ENCODE measurements at places on chromosomes 1 and 21.

- DNase-seq = no peak
Measured at GRCh38 chr1:25675729-25676476, 59.3 kb downstream of the MAN1C1 start.

GRCh38 chr1:248834343-248834940 is 3.6 kb upstream of the ZNF672 start:
- no peak for DNase-seq

GRCh38 chr1:204560590-204561150 is 44.5 kb downstream of the MDM4 start:
- DNase-seq = no peak

DNA sequence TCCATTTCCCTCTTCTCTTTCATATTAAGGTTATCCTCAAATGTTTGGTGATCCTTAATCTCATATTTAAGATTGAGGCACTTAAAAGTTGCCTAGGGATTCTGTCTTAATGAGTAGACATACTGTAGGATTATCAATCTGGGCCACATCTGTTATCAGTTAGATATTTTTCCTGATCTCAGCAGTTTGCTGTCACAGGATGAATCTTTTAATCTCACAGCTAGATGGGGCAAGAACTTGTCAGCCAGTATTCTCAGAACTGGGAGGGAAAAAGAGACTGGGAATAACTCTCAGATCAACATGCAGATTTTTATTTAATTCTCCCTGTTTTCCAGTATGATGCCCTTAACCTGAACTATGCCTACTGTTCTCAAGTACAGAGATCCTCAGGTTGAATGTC is 14.0 kb downstream of the ZNF644 start:
- no peak for DNase-seq

DNA sequence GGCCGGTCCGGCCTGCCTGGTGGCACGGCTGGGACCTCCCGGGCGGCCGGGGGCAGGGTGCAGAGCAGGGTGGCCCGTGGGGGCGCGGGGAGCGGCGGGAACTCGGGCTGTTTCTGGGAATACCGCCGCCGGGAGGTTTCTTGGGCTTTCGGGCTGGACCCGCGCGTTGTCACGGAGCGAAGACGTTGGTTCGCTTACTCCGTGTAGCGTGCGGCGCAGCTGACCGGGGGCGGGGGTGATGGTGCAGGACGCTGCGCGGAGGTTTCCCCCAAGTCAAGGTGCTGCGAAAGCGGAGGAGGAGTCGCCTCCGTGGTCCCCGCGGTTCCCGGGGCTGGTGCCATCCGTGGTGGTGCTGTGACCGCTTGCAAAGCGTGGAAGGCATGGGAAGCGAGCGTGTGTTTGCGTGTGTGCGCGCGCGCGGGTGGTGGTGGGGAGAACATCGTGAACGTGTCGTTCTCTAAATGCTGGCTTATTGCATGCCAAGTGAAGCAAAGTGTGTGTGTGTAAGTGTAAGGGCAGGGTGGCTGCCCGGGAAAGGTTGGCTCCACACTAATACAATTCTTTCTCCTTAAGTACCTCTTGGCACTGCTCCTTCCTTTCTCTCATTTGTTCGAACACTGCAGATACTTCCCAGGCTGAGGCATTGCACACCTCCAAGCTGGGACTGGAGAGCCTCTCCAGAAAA is 1.1 kb downstream of the RYR2 start:
- no peak for DNase-seq

- DNase-seq = no peak
Measured at GRCh38 chr1:32771561-32772280, 45.4 kb downstream of the YARS1 start.

GRCh38 chr21:31576428-31576827 is 83.1 kb upstream of the SOD1 start:
- no peak for DNase-seq

GRCh38 chr1:89407360-89407759 is 43.5 kb downstream of the GBP6 start:
- DNase-seq = no peak

GRCh38 chr21:42193131-42193671 is 25.7 kb upstream of the ABCG1 start:
- peak; percentile 87 for DNase-seq

DNA sequence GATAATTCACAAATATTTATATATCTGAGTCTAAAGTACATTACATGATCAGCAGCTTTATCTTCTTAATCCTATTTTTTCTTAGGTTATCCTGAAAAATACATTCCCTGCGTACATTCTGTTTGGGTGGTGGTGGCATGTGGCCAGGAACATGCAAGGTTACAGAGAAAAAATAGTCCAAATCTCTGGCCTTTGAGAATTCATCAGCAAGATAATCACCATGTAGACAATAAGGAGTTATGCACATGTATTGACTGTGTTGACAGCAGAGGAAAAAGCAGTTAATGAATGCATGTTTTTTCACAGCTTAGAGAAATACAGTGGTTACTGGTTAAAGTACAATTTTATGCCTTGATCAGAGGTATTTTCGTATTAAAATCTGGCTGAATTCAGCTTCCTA is 49.0 kb downstream of the ABCA4 start:
- DNase-seq = no peak

DNA sequence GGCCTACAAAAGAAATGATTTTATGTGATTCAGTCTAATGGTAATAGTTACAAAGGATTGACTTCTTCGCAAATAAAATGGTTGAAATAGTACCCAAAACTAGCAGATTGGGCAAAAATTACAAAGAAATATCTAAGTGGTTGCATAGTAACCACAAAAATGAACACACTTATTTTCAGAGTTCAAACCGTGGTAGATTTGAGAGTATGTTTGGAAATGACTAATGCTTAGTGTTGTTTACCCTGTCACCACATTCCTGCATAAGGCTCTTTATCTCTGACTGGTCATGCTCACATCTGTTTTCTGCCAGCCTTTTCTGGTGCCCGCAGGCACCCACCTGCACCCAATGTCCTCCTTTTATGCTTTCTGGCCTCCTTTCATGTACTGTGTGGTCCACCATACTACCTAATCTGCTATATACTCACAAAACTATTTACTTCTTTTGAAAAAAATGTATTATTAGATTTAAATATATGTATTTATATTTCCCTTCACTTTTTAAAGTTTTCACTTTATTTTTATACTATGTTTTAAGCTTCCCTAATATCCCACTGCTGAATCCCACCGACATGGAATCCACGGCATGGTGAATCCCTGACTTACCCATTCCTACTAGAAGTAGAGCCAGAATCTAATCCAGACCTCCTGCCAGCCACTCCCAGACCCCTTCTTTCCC is 30.3 kb downstream of the PTPRC start:
- DNase-seq = no peak

- DNase-seq = no peak
Measured at GRCh38 chr1:246020211-246020954, 486.7 kb downstream of the SMYD3 start.

- no peak for DNase-seq
Measured at GRCh38 chr21:39016740-39017315, 166.4 kb downstream of the PSMG1 start.

- DNase-seq = no peak
Measured at GRCh38 chr1:57910782-57911181, 486.9 kb upstream of the DAB1 start.

DNA sequence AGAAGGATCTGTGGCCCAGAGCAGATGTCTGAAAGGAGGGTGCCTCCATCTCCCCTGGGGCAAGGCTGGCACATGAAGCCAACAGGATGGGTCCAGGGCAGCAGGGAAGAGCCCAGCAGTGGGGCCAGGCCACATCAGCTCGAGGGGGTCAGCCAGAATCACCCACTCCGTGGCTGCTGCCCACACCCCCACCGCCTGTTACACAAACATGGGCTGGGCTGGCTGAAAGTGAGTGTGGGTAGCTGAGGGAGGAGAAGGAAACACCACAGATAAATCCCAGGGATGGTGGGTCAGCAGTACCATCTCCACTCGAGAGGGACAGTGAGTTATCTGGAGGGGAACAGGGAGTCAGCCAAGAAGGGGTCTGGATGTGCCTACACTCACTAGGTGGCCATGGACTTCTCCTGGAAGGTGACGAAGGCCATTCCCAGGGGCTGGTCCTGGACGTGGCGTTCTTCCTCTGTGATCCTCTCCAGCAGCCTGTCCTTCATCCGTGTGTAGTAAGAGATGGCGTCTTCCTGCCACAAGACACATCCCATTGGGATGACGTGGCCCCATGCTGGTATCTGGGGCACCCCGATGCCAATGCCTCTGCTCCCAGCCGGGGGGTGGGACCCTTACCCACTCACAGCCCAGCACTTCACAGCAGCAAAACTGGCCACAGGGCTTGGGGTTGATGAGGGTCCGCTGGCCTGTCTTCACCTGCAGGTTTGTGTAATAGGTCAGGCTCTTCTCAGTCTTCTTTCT is 20.2 kb downstream of the TMEM63A start:
- no peak for DNase-seq

DNA sequence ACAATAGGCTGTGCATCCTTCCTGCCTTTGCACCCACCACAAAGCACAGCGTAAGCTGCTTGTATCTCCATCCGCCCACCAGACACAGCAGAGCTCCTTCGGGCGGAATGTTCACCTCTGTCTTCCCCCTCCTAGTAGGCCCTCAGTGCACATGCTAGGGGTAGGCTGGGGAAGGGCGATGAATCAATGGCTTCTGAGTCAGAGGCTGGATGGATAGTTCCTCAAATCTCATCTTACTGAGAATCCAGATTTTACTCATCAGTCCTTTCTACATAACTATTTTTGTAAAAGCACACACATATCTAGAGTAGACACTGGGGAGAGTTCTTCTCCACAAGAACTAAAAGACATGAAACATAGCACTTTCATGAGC is 73.8 kb downstream of the BCAR3 start:
- DNase-seq = no peak

DNA sequence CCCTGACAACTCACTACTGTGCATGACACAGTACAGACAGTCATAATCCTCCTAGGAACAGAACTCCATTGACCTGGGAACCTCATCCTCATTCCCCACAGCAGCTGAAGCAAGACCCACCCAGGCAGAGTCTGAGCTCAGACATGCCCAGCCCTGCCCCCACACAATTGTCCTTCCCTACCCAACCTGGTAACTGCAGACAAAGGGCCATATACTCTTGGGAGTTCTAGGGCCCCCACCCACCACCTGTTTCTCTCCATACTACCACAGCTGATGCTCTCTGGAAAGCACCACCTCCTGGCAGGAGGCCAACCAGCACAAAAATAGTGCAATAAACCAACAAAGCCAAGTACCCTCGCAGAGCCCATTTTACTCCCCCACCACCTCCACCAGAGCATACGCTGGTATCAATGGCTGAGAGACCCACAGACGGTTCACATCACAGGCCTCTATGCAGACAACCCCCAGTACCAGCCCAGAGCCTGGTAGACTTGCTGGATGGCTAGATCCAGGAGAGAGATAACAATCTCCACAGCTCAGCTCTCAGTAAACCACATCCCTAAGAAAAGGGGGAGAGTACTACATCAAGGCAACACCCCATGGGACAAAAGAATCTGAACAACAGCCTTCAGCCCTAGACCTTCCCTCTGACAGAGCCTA is 159.7 kb upstream of the CXADR start:
- DNase-seq = no peak

- DNase-seq = no peak
Measured at GRCh38 chr1:182213163-182213562, 151.7 kb upstream of the ZNF648 start.

DNA sequence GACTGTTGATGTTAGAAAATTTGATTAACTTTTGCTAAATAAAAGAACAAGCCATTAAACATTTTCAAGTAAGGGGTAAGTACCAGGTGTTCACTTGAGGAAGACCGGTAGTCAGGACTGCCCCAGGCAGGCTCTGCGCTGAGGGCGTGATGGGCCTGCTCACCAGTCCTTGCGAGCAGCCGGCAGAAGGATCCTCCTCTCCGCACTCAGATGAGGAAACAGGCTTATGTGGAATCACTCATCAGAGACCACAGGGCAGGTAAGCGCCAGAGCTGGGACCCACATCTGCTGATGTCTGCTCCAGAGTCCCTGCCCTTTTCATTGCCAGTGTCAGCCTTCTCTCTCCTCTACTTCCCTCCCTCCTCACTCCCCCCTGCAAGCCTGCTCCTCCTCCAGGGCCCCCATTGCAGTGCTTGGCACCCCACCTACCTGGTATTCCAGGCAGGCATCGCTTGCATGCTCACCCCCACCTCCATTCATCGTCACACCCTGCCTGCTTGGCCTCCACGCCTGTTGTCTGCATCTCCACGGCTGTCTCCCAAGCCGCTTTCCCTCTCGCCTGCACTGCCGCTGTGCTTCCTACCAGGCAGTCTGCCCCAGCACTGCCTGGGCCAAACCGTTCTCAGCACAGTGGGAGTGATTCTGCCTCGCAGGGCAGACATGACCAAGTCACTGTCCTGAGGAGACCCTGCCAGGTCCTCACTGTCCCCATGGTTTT is 24.7 kb upstream of the KDM4A start:
- DNase-seq = no peak

DNA sequence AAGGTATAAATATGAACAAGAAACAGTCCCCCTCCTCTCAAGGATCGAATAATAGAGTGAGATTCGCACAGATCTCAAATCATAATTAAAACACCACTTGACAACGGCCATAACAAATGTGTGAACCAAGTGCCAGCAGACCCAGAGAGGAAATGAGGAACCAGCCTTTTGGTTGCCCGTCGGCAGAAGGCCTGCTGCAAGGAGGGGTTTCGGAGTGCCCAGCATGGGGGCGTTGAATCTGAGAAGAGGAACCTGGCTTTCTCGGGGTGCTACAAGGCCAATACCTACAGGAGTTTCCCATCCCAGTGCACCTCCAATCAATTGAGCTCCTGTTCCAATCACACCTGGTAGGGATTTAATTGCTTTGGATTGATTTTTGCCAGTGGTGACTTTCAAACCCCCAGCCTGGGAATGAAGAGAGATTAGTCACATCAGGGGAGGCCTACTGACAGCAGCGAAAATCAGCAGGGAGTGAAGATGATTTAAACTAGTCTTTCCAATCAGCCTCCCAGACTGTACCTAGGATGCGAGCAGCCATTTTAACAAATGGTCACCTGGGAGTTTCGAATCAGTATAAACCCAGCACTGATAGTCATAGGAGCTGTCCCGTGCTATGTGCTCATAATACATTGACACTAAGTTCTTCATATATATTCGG is 263.8 kb downstream of the KAZN start:
- DNase-seq = no peak

- no peak for DNase-seq
Measured at GRCh38 chr1:66266756-66267155, 267.2 kb upstream of the SGIP1 start.

DNA sequence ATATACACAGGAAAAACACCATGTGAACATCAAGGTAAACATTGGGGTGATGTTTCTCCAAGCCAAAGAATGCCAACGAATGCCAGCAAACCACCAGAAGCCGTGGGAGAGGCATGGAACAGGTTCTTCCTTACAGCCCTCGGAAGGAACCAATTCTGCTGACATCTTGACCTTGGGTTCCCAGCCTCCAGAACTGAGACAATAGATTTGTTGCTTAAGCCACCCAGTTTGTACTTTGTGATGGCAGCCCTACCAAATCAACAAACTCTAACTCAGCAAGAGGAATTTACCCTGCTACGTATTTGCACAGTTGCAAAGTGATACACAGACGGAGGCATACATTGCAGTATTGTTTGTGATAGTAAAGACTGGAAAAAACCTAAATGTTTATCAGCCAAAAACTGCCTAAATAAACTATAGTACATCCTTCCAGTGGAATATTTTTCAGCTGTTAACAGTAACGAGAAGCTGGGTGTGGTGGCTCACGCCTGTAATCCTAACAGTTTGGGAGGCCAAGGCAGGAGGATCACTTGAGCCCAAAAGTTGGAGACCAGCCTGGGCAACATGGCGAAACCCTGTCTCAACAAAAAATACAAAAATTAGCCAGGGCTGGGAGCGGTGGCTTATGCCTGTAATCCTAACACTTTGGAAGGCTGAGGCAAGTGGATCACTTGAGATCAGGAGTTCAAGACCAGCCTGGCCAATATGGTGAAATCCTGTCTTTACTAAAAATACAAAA is 12.5 kb upstream of the ZC3H12A start:
- DNase-seq = no peak
